Posterior cingulate gyrus (tissue), 11 donors: ENCODE measurements at places on chromosomes 6 and 20.

DNA sequence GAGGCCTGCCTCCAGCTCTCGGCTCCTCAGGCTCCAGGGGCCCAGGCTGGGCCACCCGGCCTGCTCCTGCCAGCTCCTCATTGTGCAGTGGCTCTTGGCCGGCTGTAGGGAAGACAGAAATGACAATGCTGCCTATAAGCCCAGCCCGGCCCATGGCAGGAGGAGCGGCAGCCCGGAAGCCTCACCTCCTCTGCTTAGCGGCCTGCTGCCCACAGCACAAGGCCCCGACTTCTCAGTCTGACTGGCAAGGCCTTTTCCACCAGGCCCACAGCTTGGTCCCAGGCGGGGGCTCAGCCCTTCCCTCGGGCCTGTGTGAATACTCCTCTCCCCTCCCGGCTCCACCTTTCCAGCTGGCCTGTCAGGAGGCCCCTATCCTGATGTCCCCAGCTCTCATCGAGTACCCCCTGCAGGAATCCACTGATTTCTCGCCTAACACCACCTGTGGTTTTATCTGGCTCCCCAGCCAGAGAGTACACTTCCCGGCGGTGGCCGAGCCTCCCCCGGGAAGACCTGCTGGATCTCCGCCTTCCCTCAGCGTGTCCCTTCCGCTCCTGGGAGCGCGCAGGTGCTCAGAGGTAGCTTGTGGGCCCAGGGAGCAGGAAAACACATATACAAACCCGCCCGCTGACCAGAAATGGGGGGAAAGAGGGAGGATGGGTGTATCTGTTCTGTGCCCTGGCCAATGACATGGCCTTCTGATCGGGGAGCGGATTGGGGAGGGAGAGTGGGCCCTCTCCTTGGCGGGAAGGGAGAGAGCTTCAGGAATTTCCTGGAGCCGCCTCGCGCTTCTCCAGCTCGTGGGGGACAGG lies 963 bp downstream of the DDRGK1 start:
- no peak for DNase-seq

DNA sequence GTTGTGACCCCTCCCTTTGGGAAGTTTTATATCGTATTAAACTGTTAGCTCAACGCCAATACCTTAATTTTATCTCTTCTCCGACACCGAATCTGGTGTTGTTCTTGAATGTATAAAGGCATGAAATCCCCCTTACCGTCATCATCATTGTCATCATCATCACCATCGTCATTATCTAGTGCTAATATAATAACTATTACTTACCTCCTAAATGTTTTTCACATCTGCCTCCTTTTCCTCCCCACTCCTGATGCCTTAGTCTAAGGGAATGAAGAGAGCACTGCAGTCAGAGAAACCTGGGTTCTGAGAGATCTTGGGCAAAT lies 677 bp upstream of the ZBTB24 start:
- no peak for DNase-seq

DNA sequence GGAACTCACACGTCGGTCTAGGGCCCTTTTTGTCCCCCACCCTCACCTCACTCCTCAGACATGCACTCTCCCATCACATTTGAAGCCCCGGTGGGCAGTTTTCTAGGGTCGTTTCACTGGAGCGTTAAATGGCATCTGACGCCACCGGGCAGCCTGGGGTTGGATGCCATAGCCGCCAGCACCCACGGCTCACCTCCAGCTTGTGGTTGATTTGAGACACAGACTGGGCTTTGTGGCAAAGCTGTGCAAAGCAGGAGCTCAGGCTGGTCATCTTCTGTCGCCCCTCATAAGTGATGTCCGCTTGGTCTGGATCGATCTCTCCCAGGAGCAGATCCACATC lies 530 bp downstream of the GOPC start:
- peak; percentile 9 for DNase-seq

DNA sequence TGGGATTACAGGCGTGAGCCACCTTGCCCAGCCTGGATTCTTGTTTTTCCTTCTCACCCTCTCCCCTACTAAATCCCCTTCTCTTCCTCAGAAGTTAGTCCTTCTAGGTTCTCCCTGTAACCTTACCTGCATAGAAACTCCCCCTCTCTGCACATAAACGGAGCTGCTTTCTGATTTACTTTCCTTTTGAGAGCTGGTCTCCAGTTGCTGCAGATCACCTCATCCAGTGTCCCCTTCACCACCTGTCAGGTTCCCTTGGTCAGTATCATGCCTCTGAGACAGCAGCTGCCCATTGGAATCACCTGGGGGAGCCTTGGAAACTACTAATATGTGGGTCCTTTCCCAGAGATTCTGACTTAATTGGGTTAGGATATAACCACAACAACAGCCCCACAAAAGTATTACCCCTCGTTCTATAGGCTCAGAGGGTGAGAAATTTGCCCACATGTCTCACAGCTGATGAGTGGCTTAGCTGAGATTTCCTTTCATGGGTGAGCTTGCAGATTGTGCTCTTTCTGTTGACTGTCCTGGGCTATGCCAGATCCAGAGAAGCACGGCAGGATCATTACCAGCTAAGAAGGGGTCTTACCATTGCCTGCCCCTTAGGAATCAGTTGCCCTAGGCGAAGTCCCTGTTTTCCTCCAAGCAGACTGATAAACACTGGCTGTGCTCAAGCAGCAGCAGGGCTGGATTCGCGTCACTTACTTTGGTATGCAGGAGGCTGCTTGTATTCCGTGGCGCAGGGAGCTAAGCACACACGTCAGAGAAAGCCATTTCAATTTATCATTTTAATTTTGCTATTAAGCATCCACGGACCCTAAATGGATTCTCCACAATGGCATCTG lies 51.3 kb downstream of the AKAP12 start:
- DNase-seq = no peak

GRCh38 chr6:168956884-168957730 lies 296.5 kb downstream of the THBS2 start:
- peak; percentile 92 for DNase-seq

- no peak for DNase-seq
Observed at GRCh38 chr6:81727876-81728517, 24.5 kb downstream of the TENT5A start.

DNA sequence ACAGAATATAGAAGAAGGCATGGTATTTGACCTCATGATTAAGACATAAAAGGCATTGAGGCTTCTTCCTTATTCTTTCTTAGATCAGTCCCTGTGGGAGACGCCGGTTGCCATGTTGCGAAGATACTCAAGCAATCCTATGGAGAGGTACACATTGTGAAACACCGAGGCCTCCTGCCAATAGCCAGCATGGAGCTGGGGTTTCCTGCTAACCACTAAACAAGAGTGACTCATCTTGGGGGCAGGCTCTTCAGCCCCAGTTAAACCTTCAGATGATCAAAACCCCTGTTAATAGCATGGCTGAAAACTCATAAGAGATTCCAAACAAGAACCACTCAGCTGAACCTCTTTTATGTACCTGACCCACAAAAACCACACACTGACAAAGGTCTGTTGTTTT lies 478.8 kb downstream of the CD83 start:
- DNase-seq = no peak

DNA sequence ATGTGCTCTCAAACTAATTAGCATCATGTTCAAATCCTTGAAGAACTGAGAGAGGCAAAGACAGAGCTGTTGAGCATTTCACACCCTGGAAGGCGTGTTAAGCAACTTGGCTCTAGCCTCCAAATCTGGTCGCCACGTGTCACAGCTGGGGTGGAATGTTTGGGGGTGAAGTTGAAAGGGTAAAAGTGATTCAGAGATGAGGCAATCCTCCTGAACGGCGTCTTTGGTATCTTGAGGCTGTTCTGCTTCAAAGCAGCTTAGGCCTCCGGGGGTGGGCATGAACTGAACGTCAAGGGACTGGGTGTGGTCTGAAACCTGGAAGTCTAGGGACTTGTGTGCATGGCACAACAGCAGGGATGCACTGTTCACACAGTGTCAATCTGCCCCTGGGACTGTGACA lies 62.3 kb downstream of the TRAM2 start:
- no peak for DNase-seq

- DNase-seq = no peak
Observed at GRCh38 chr20:36493051-36493800, 48.1 kb upstream of the MYL9 start.

DNA sequence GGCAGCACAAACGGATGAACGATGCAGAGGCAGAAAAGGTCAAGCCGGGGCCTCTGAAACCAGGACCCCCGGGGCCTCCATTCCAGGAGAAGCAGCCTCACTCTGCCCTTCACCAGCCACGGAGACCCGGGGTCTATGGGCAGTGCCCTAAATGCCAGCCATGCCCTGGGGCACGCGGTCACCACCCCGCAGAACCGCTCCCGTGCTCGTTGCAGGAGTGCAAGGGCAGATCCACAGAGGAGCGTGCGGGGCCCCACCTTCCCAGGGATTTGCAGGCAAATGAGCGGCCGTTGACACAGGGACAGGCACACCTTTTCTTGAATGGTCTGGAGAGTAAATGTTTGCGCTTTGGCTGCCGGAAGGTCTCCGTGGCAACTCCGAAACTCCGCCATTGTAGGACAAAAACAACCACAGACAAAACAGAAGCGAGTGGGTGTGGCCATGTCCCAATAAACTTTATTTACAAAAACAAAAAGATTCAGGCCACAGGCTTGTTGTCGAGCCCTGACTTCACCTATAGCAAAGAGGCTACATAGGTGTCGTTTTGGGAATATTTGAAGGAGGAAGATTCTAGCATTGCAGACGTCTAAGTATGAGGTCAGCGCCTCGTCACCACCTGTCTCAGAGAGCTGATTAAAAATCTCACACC lies 163.3 kb downstream of the TAF4 start:
- no peak for DNase-seq

DNA sequence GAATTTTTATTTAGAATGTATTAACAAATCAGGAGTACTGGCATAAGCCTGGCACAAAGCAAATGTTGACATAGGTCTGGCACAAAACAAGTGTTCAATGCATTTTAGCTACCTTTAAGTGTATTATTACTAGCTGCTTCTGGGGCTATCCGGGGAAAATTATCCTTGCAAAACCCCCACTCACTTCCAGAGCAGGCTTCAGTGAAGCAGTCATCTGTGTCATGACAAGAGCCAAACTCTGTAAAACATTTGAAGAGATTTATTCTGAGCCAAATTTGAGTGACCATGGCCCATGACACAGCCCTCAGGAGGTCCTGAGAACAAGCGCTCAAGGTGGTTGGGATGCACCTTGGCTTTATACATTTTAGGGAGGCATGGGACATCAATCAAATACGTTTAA lies 6.4 kb upstream of the TRIM38 start:
- DNase-seq = no peak

GRCh38 chr6:15823838-15824414 lies 161.1 kb upstream of the DTNBP1 start:
- no peak for DNase-seq

DNA sequence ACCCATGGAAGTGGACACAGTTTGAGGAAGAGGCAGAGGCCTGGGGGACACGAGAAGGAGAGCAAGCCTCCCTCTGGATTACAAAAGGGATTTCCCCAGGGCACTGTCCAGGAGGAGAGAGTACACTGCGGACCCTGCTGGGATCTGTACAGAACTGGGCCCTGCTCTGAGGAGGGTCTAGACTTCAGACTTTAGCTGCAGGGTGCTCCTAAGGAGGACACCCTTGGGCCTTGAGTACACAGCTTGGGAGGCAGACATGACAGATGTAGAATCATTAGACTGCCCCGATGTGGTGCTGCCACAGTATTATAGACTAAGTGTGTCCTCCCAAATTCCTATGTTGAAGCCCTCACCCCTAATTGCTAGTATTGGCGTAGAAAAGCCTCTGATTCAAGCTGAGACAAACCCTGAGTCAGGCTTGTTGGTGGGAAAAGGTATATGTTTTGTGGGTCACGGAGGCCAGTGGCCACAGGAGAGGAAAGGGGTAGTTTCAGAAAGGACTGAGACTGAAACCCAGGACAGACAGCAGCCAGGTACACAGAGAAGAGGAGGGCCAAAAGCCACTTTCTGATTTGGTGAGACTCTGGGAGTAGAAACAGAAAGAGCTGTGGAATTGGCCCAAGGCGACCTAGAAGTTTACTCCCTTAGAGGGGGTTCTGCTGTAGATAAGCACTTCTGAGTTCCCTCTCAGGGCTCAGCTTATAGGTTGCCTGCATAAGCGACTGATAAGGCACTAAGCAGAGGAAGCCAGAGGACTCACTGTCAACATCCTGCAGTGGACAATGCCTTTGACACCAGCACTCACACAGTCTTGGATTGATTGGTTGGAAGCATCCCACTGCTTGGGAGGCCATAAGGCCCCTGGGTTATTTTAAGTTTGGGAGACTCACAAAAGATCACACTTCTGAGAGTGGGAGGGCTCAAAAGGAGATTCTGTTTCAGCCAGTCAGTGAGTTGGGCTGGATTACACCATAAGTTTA lies 16.5 kb upstream of the SH3BGRL2 start:
- no peak for DNase-seq

DNA sequence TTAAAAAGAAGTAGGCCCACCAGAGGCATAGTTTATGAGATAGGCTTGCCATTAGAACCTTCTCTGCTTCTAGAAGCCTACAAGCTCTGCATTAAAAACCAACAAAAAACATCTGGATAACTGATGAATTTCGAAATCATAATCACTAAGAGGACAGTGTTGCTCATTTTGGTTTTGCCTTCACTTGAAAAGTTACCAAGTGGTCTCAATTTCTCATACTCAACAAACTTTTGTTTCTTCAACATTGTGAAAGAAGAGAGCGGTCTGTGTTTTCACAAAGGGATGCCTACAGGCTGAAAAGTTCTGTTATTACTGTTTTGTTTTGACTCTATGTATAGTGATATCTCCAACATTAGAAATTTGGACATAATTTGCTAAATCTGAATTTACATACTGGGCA lies 98.9 kb downstream of the PDSS2 start:
- DNase-seq = no peak
